ENCODE measurements at places on chromosomes 4 and X. TPM values are rescaled to one million over a fixed set of nuclear protein-coding genes. Genes with fewer than 3 reads are reported as not detected.

Gene CFI
- total RNA-seq, result 0.37 TPM

Gene RAB33A
- total RNA-seq, result 0.13 TPM

Gene TNMD
- not detected for total RNA-seq

Gene TBC1D9
- total RNA-seq, result 6.2 TPM

Gene ESX1
- total RNA-seq, result not detected

Gene PTPN13
- total RNA-seq, result 4.3 TPM

Gene NEUROG2
- total RNA-seq, result 0.06 TPM

Gene LRBA
- total RNA-seq, result 9.7 TPM

Gene NKX6-1
- 0.44 TPM for total RNA-seq

Gene UGT2B11
- total RNA-seq, result 0.16 TPM

Gene TCP11X2
- total RNA-seq, result not detected

Gene ERAS
- 0.10 TPM for total RNA-seq

Gene PF4V1
- total RNA-seq, result not detected

Gene SLC9B1
- total RNA-seq, result not detected

Gene CPE
- total RNA-seq, result 1.4 TPM

Gene MAGEB2
- not detected for total RNA-seq

Gene MGST2
- total RNA-seq, result 54.5 TPM

Gene PRPS1
- 96.5 TPM for total RNA-seq

Gene GPR143
- 0.15 TPM for total RNA-seq

Gene KLHL4
- total RNA-seq, result 5.8 TPM

Gene TBCK
- total RNA-seq, result 2.7 TPM

Gene MAP7D2
- total RNA-seq, result 6.6 TPM

Gene MAOB
- total RNA-seq, result 0.14 TPM

Gene CABS1
- total RNA-seq, result not detected

Gene FAM149A
- total RNA-seq, result 1.1 TPM

Gene FAM9C
- total RNA-seq, result not detected

Gene MAGEA11
- total RNA-seq, result not detected

Gene RGS12
- total RNA-seq, result 8.4 TPM

Gene F9
- not detected for total RNA-seq

Gene WNK3
- 0.01 TPM for total RNA-seq

Gene TMPRSS11B
- total RNA-seq, result not detected

Gene TRPC5OS
- total RNA-seq, result not detected

Gene MORF4L2
- 498 TPM for total RNA-seq

Gene WAS
- total RNA-seq, result 0.28 TPM

Gene MAGEE2
- total RNA-seq, result not detected

Gene FRMPD4
- 0.12 TPM for total RNA-seq

Gene VSIG1
- 0.20 TPM for total RNA-seq

Gene SLC10A4
- 7.3 TPM for total RNA-seq

Gene ADAM29
- total RNA-seq, result not detected

Gene PARM1
- 0.55 TPM for total RNA-seq

Gene USP51
- 0.43 TPM for total RNA-seq

Gene MAGIX
- 3.4 TPM for total RNA-seq

Gene NSDHL
- 46.7 TPM for total RNA-seq

Gene TMEM255A
- total RNA-seq, result 0.33 TPM

Gene SPANXA2
- 0.20 TPM for total RNA-seq

Gene LDOC1
- 91.3 TPM for total RNA-seq
